ENCODE measurements at places on chromosomes 2 and 18. TPM values are rescaled to one million over a fixed set of nuclear protein-coding genes. Genes with fewer than 3 reads are reported as not detected.

DNA sequence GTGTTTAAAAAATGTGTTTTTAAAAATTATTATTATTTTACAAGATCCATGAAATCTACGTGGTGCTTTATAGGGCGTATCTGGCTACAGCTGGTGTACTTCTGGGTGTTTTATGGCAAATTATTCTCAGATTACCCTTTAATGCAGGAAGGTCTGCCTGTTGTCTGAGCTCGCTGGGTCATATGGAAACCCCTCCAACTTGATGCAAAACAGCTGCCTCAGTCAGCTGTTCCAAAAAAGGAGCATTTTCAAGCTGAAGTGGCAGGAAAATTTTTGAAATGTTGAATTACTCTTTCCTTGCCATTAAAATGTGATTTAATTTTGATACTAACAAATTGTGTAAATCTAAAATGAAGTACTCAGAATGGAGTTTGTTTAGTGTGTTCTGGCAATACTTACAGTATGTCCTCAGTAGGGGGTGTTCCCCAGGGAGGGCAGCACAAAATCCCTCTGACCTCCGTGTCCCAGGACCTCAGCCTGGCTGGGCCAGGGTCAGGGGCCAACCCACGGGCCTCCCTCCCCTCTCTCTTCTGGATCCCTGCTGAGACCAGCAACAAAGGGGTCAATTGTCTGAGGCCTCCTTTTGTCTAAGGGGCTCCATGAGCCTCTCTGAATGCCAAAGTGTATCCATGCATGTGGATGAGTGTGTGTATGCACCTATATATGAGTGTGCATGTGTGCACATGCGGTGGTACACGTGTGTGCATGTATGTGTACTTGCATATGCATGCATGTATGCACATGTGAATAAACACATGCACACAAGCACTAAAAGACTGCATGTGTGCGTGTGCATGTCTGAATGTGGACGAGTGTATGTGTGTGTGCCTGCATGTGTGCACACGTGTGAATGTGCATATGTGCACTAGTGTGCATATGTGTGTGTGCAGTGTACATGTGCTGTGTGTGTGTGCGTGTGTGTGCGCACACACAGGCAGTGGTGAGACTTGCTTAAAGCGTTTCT, 105.4 kb downstream of the ACOXL start:
- no peak for DNase-seq
- no peak overlapping the region for H3K4me3 ChIP-seq
- H3K27me3 ChIP-seq: no peaks in the 10 kb centered on the region
- H3K27ac ChIP-seq: no peak overlapping the region
- H3K4me1 ChIP-seq: no peaks in the 10 kb centered on the region

- H3K27me3 ChIP-seq: no peaks in the 10 kb centered on the region
- no peak overlapping the region for H3K27ac ChIP-seq
- no peak for DNase-seq
- no peaks in the 10 kb centered on the region for H3K36me3 ChIP-seq
These were observed 25.1 kb upstream of the GPR17 start for GRCh38 chr2:127620866-127621265.

Gene CTNNA2
- 0.87 TPM for total RNA-seq

DNA sequence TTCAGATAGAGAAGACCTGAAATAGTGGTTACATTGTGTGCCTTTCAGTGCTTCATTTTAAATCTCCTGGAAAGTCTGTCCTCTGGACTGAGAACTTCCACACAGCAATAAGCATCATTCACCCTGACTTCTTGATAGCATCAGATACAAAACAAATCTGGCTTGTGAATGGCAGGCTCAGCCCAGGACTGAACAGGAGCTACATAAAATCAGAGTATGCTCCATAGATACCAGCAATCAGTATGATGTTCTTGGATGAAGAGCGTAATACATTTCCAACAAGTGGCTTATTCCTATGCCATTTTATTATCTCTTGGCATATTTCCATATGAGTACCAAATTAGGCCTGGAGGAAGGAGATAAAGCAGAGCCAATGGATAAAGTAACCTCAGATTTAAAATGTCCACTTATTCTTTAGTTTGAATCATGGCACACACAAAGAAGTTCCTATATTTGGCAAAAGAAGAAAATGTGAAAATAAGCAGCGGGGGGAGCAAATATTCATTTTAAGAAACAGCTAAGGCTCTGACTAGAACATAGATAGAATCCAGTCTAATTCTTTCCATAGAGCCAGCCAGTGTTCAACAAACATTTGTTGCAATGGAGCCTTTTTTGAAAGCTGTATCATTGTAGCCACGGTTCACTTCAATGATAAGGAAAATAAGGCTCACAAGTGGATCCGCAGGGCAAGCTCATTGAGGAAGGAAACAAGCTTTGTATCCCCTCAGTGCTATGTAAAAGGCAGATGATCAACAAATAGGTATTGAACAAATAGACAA, 230.8 kb upstream of the CHAC2 start:
- no peak overlapping the region for H3K4me3 ChIP-seq
- DNase-seq: no peak
- no peak overlapping the region for H3K27ac ChIP-seq
- no peaks in the 10 kb centered on the region for H3K27me3 ChIP-seq
- H3K36me3 ChIP-seq: no peaks in the 10 kb centered on the region

GRCh38 chr2:136376211-136376610, 258.3 kb upstream of the CXCR4 start:
- no peak for DNase-seq
- H3K27ac ChIP-seq: no peak overlapping the region
- no peaks in the 10 kb centered on the region for H3K36me3 ChIP-seq
- H3K27me3 ChIP-seq: no peaks in the 10 kb centered on the region
- no peak overlapping the region for H3K4me3 ChIP-seq
- H3K4me1 ChIP-seq: no peaks in the 10 kb centered on the region

Gene SLC4A5
- total RNA-seq: 4.2 TPM

DNA sequence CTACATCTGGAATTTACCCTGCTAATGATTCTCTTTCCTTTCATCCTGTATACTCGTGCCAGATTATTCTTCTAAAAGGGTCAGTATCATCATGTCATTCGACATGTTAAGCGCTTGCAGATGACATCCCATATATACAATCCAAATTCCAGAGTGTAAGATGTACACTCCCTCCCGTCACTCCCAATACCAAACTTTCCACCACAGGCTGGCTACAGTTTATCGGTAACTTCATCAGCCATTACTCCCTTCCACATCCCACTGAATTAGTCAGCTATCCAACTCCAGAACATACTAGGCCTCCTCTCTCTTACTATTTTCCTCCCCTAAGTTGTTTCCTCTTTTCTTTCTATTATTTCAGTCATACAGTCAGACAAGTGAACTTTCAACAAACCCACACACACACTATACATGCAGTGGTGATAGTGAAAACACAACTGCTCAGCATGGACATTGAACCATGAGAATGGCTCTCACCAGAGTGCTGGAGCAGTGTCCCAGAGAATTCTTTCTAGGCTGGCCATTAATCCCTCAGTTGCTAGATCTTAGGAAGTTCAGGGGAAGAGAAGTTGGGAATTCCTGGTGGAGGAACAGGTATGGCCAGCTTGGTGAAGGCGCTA, 10.6 kb upstream of the NMI start:
- H3K4me3 ChIP-seq: no peak overlapping the region
- no peaks in the 10 kb centered on the region for H3K27me3 ChIP-seq
- H3K36me3 ChIP-seq: no peaks in the 10 kb centered on the region
- DNase-seq: no peak
- H3K4me1 ChIP-seq: no peaks in the 10 kb centered on the region
- H3K27ac ChIP-seq: no peak overlapping the region

- no peak overlapping the region for H3K4me3 ChIP-seq
- H3K27me3 ChIP-seq: no peaks in the 10 kb centered on the region
- H3K4me1 ChIP-seq: no peaks in the 10 kb centered on the region
- H3K27ac ChIP-seq: no peak overlapping the region
These were observed 15.7 kb downstream of the ZNF407 start for GRCh38 chr18:74613381-74613780.

DNA sequence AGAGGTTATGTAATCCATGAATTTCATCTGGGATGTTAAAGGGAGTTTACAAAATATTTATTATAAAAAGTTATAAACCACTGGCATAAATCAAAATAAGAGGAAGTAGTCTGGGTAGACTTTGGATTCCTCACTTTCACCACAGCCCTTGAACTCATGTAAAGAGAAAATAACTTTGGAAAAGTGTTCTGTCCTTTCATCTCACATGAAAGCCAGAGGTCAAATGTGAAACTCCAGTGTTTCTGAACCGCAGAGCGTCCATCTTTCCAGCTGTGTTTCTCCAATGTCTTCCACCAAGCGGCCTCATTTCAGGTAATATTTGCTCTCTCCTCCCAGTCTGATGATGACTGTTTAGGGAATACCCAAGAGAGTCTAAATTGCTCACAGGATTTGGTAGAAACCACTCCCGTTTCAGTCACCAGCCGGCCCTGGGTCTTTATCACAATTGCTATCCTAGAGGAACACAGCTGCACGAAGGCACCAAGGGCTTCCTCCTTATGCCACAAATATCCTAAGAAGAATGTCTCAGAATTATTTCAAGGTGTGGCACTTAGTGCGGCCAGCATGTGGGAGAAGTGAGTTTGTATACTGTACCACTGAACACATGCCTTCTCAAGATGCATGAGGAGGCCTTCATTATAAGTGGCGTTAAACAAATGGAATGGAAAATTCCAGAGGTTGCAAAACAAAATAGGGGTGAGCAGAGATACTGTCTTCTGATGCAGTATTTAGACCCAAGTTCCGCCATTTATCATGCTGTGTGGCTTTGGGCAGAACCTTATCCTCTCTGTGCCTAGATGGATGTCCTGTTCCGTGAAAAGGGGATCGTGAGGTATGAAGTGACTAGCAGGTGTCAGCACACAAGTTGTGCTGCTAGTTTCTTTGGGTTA, 63.8 kb downstream of the ACTR2 start:
- H3K27ac ChIP-seq: no peak overlapping the region
- no peak for DNase-seq
- no peaks in the 10 kb centered on the region for H3K36me3 ChIP-seq
- H3K27me3 ChIP-seq: no peaks in the 10 kb centered on the region
- H3K4me3 ChIP-seq: no peak overlapping the region
- H3K4me1 ChIP-seq: peaks cover 4% of the 10 kb centered on the region

- no peak overlapping the region for H3K27ac ChIP-seq
- H3K36me3 ChIP-seq: no peaks in the 10 kb centered on the region
- no peaks in the 10 kb centered on the region for H3K27me3 ChIP-seq
- no peak for DNase-seq
These were observed 238.3 kb upstream of the REV1 start for GRCh38 chr2:99728166-99728565.

GRCh38 chr2:46086578-46087070, 210.6 kb upstream of the EPAS1 start:
- H3K4me3 ChIP-seq: no peak overlapping the region
- no peaks in the 10 kb centered on the region for H3K4me1 ChIP-seq
- H3K27me3 ChIP-seq: no peaks in the 10 kb centered on the region
- no peak for DNase-seq

GRCh38 chr2:132414081-132414480, 2.5 kb upstream of the GPR39 start:
- H3K36me3 ChIP-seq: no peaks in the 10 kb centered on the region
- no peaks in the 10 kb centered on the region for H3K4me1 ChIP-seq
- no peaks in the 10 kb centered on the region for H3K27me3 ChIP-seq

DNA sequence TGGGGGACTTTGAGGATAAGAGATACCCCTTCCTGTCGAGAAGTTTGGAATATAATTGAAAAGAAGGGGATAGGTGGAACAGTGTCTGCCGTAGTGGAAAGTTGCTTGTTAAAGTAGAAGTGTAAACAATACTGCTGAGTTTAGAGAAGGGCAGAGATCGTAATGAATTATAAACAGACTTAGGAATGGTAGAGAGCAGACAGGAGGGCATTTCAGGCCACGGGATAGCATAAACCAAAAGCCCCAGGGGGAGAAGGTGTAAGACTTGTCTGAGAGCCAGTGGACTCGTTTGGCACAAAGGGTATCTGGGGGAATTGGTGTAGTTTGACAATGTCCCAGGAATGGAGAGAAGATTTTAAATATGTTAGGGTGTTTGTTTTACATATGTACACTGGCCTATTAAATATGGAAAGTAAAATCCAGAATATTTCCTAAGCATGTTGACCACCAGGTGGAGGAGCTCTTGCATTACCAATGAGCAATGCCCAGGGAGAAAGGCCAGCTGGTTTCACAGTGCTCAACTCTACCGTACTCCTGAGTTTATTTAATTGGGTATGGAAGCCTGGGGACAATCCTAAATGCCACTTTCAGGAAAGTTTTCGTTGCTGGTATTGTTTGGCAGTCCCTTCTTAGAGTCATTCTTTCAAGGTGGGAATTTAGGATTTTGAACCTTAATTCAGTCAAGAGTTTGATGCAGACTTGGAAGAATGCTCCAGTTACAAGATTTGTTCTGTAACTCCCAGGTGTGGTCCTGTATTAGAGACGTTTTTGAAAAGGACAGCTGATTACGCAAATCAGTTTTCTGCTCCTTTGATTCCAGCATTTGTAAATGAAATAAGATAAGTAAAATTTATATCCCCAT, 7.5 kb downstream of the COPS8 start:
- DNase-seq: peak; percentile 71
- H3K27ac ChIP-seq: peak overlapping the region; percentile 57
- no peak overlapping the region for H3K4me3 ChIP-seq
- peaks cover 48% of the 10 kb centered on the region for H3K4me1 ChIP-seq
- no peaks in the 10 kb centered on the region for H3K36me3 ChIP-seq

DNA sequence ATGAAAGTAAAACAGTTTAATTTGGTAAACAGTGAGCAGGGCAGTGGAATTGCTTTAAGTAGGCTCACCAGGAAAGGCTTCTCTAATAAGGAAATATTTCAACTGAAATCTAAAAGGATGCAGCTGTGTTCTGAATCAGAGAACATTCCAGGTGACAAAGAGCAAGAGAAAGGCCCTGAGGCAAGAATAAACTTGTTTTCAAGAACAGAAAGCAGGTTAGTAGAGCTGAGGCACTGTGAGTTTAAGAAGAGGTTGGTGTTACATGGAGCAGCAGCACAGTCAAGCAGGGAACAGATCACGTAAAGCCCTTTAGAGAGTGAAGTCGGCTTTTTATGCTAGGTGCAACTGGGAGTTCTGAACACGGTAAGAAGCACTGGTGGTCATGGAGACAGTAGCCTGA, 57.0 kb upstream of the SCN1A start:
- H3K36me3 ChIP-seq: no peaks in the 10 kb centered on the region
- H3K4me1 ChIP-seq: no peaks in the 10 kb centered on the region
- no peaks in the 10 kb centered on the region for H3K27me3 ChIP-seq
- no peak overlapping the region for H3K27ac ChIP-seq

Gene PKP4
- total RNA-seq: 100 TPM

DNA sequence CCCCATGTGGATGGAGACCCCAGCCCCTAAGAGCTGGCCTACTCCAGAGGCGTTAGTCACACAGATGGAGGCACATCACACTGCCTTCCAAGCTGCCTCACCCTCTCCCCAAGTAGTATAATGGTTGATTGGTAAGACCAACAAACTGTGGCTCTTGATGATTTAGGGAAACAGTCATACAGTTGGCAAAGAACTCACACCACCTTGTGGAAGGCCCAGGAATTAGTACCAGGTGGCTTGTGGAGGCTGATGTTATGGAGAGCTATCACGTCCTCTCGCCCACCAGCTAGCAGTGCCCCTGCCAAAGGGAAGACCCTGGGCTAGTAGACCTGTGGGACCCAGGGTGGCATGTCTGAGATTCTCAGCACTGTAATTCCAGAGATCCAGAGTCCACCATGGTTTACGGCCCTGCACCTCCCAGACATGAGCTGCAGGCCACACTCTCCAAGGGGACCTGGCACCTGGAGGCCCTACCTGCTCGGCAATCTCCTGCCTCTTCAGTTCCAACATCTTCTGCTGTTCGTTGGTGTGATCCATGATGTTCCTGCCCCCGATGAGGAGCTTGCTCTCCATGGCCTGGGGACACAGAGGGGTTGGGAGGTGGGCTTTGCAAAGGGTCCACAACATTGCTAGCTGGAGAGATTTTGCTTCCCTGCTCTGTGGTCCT, 26.3 kb downstream of the KIF3C start:
- H3K27ac ChIP-seq: no peak overlapping the region
- no peaks in the 10 kb centered on the region for H3K27me3 ChIP-seq
- no peaks in the 10 kb centered on the region for H3K36me3 ChIP-seq
- H3K4me1 ChIP-seq: no peaks in the 10 kb centered on the region

Gene ACMSD
- total RNA-seq: not detected

Gene PLEK
- total RNA-seq: 9.2 TPM
